CD8-positive, alpha-beta T cell (primary cell): ENCODE measurements at places on chromosomes 11 and 22. TPM values are rescaled to one million over a fixed set of nuclear protein-coding genes. Genes with fewer than 3 reads are reported as not detected.

The PATE2 gene
- not detected for total RNA-seq

The CAVIN3 gene
- not detected for total RNA-seq

The NXPE1 gene
- total RNA-seq = not detected

The DERL3 gene
- total RNA-seq = 0.92 TPM

The POU2AF2 gene
- total RNA-seq = not detected

The PARVB gene
- total RNA-seq = 4.1 TPM

The OR8J1 gene
- total RNA-seq = not detected

The SLC25A18 gene
- not detected for total RNA-seq

The KRTAP5-2 gene
- not detected for total RNA-seq

The RAB3IL1 gene
- total RNA-seq = not detected

The SPDYC gene
- not detected for total RNA-seq

The MPPED2 gene
- total RNA-seq = 0.81 TPM

The CARD18 gene
- not detected for total RNA-seq

The OLFML1 gene
- total RNA-seq = not detected

The TSG101 gene
- 36.5 TPM for total RNA-seq

The SLC1A2 gene
- not detected for total RNA-seq

The ZNF215 gene
- 0.60 TPM for total RNA-seq

The BMAL1 gene
- 119 TPM for total RNA-seq

The EXPH5 gene
- 1.7 TPM for total RNA-seq

The GGTLC2 gene
- not detected for total RNA-seq

The TMEM134 gene
- total RNA-seq = 48.5 TPM

The C11orf86 gene
- not detected for total RNA-seq

The FOLR2 gene
- not detected for total RNA-seq

The CASP5 gene
- total RNA-seq = not detected

The STK33 gene
- total RNA-seq = 1.0 TPM

The RPS6KA4 gene
- 10.1 TPM for total RNA-seq

The SHANK3 gene
- not detected for total RNA-seq

The SLC22A9 gene
- total RNA-seq = not detected

The HTR3B gene
- total RNA-seq = not detected

The PTPRCAP gene
- total RNA-seq = 138 TPM

The SLC22A6 gene
- total RNA-seq = not detected

The ALX4 gene
- not detected for total RNA-seq

The KRTAP5-5 gene
- not detected for total RNA-seq

The MMP1 gene
- not detected for total RNA-seq
